Thymus (tissue), 14 donors: ENCODE measurements at places on chromosomes 16 and 17.

DNA sequence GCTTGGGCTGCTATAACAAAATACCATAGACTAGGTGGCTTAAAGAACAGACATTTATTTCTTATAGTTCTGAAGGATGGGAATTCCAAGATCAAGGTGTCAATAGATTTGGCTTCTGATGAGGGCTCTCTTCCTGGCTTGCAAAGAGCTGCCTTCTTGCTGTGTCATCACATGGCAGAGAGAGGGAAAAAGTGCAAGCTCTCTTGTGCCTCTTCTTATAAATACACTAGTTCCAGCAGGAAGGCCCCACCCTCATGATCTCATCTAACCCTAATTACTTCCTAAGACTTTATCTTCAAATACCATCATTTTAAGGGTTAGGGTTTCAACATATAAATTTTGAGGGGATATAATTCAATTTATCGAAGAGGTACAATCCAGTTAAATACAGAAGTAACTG, 30.6 kb downstream of the ABCA9 start:
- no peak for DNase-seq

- DNase-seq = no peak
These were observed 106.8 kb downstream of the ZNF778 start for GRCh38 chr16:89324056-89325010.

- no peak for DNase-seq
These were observed 141.2 kb downstream of the CMIP start for GRCh38 chr16:81585785-81586184.

- DNase-seq = no peak
These were observed 329.1 kb downstream of the CDH13 start for GRCh38 chr16:82955741-82956348.

DNA sequence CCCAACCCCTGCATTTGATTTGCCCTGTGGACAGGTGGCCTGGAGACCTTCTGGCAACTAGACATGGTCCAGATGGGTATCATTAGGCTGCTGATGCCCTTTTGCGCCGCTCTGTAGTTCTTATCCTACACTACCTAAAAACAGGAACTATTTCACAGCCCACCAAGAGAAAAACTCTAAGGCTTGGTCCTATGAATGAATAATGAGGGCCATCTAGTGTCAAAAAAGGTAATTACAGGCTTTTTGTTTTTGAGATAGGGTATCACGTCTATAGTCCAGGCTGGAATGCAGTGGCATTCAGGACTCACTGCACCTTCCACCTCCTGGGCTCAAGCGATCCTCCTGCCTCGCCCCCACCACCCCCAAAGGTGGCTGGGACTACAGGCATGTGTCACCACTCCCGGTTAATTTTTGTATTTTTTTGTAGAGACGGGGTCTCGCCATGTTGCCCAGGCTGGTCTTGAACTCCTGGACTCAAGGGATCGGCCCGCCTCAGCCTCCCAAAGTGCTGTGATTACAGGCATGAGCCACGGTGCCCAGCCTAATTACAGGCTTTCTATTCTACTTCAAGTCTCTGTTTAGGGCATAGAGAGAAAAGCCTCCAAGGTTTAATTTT, 20.9 kb downstream of the COIL start:
- DNase-seq = peak; percentile 86

GRCh38 chr16:64182985-64183384, 938.9 kb downstream of the CDH11 start:
- no peak for DNase-seq
